ENCODE measurements at places on chromosomes 16 and 17. TPM values are rescaled to one million over a fixed set of nuclear protein-coding genes. Genes with fewer than 3 reads are reported as not detected.

DNA sequence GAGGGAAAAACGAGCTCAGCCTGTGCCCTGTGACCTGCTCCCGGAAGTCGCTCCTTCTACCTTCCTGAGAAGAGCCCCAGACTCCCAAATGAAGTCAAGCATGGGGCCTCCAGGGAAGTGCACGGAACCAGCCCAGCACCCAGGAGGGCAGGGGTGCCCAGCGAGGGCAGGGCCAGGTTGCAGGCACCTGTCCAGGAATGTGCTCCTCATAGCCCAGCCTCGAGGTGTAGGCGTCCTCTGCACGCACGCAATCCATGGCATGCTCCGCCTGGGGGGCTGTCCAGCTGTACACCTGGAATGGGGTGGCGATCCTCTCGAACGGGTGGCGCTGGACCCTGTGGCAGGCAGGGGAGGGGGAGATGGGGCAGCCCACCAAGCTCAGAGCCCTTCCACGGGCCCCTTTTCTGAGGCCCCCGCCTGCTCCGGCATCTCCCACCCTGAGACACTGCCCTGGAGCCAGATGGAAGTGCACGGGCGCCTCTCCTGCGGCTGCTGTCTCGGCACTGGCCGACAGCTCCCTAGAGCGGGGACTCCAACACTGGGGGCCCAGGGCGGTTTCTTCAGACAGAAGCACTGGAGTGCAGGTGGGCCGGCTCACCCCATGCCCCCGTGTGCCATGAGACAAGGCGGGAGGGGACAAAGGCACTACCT lies 10.9 kb downstream of the CLUH start:
- DNase-seq: no peak

- no peak for DNase-seq
Measured at GRCh38 chr17:7046127-7046724, 2.3 kb upstream of the SLC16A11 start.

DNA sequence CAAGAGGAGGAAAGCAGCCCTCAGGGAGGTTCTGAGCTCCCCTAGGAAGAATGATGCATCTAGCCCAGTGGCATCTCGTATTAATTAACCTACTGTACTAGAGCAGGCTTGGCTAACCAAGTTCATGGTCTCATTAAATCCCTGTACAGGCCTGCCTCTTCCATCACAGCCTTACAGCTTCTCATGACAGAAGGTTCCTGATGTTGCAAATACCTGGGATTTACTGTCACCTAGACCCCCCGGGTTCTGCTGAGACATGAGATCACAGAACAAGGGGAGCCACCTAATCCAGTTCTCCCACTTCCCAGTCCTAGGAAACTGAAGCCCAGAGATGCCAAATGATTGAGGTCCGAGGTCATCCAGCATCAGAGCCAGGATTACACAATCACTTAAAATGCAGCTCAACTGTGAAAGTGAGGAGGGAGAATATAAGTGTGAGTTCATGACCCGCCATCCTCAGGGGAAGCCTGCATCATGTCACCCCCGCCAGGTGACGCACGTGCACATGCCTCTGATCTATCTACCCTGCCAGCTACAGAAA lies 23.9 kb downstream of the ACLY start:
- DNase-seq: no peak

DNA sequence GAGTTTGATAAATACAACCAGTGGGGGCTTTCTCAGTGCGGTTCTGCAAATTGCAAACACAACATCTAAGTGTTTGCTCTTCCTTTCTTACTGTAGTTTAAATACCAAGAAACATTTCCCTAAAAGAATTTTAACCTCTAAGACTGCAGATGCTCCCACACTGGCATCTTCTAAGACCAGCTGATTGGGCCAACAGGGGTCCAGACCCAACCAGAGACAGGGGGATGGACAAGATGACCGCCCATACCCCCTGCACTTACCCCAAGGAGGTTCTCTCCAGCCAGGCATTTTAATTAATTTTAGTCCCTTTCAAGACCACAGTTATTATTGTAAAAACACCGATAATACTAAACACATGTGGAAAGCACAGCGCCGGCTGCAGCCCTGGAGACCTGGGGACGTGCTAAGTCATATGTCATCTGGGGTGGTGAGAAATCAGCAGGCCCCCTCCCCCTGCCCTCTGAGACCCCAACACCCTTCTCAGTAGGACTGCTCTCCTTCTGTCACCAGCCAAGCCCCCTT lies 242.3 kb downstream of the SOX9 start:
- no peak for DNase-seq

- DNase-seq: no peak
Measured at GRCh38 chr17:12395733-12396354, 269.8 kb upstream of the MYOCD start.

GRCh38 chr17:66347661-66348514 lies 45.5 kb downstream of the PRKCA start:
- DNase-seq: no peak

DNA sequence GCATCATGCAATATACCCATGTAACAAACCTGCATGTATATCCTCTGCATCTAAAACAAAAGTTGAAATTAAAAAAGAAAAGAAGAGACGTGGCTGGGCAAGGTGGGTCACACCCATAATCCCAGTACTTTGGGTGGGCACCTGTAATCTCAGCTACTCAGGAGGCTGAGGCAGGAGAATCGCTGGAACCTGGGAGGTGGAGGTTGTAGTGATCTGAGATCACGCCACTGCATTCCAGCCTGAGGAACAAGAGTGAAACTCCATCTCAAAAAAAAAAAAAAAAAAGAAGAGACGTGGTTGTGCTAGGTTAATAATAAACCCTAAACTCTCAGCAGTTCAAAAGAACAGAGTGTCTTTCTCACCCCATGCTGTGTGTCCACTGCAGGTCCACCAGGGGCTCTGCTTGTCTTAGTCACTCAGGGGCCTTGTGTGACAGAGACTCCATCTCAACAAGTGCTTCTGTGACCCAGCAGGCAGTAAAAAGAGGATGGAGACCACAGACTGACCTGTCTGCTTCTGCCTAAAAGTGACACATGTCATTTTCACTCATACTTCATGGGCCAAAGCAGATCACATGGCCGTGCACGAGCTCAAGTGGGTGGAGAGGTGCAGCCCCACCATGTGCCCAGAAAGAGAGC lies 22.3 kb upstream of the N4BP1 start:
- no peak for DNase-seq

GRCh38 chr16:55698946-55699345 lies 43.2 kb downstream of the SLC6A2 start:
- DNase-seq: no peak

- no peak for DNase-seq
Measured at GRCh38 chr17:40356990-40357881, 7.3 kb downstream of the GJD3 start.

DNA sequence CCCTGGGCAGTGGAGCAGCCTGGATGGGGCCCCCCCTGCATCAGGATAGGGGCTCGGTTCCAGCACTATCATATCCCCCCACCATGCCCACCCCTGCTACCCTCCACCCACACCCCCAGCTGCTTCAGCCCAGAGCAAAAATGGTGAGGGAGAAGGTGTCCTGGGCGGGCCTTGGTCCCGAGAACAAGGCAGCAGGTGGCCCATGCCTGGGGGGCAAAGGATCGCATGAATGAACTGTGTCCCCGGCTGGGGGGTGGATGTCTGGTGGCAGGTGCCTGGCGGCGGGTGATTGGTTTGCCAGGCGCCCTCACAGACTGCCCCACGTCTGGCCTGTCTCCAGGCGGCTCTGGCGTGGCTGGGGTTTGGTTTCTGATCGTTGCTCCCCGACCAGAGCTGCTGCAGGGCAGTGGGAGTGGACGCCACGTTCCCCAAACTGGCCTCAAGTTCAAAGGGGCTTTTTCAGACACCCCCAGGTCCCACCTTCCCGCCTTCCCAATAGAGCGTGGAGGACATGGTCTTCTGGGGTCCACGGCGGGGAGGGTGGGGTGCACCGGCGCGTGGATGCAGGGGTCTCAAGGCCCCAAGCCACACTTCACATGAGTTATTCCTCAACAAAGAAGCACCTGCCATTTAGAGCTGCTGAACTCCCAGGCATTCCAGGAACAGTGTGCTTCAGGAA lies 12.6 kb downstream of the UTS2R start:
- no peak for DNase-seq

KRT31 gene
- 5.2 TPM for polyA plus RNA-seq

IRX3 gene
- polyA plus RNA-seq: 17.9 TPM

TEKT1 gene
- polyA plus RNA-seq: not detected

C16orf54 gene
- polyA plus RNA-seq: 0.26 TPM

PPY gene
- not detected for polyA plus RNA-seq
